ENCODE measurements at places on chromosomes 11 and 22.

DNA sequence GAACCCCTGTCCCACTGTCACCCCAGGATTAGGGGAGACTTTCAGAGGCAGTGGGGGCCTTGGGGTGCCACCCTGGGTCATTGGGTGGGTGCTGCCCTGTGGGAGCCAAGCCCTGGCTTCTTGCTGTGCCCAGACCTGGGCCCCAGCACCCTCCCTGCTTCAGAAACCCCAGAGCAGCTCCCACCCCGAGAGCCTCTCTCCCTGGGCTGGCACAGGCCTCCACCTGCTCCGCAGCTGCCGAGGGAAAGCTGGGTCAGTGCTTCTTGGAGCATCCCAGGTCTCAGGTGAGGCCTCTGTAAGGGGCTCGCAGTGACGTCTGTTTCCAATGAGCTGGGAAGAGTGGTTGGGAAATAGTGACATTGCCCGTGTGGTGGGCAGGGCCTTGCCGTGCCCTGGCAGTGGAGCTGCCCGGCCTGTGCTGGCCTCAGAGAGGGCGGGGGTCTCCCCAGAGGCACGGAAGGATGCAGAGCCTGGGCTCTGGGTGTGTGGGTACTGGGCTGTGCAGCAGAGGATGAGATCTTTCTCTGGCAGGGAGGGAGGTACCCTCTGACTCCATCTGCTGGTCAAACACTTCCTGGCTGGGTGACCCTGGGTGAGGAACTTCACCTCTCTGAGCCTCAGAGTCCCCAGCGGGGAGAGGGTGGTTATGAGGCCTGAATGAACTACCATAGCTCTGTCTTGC is 23.0 kb downstream of the C22orf23 start:
- H3K4me1 ChIP-seq: peaks cover 4% of the 10 kb centered on the region
- H3K4me3 ChIP-seq: no peak overlapping the region
- ATAC-seq: no peak
- H3K27me3 ChIP-seq: no peaks in the 10 kb centered on the region
- no peak overlapping the region for H3K27ac ChIP-seq

GRCh38 chr11:125295931-125296330 is 131.4 kb downstream of the PKNOX2 start:
- no peaks in the 10 kb centered on the region for H3K36me3 ChIP-seq
- ATAC-seq: no peak
- H3K27ac ChIP-seq: no peak overlapping the region
- H3K4me1 ChIP-seq: no peaks in the 10 kb centered on the region
- no peak overlapping the region for H3K4me3 ChIP-seq

DNA sequence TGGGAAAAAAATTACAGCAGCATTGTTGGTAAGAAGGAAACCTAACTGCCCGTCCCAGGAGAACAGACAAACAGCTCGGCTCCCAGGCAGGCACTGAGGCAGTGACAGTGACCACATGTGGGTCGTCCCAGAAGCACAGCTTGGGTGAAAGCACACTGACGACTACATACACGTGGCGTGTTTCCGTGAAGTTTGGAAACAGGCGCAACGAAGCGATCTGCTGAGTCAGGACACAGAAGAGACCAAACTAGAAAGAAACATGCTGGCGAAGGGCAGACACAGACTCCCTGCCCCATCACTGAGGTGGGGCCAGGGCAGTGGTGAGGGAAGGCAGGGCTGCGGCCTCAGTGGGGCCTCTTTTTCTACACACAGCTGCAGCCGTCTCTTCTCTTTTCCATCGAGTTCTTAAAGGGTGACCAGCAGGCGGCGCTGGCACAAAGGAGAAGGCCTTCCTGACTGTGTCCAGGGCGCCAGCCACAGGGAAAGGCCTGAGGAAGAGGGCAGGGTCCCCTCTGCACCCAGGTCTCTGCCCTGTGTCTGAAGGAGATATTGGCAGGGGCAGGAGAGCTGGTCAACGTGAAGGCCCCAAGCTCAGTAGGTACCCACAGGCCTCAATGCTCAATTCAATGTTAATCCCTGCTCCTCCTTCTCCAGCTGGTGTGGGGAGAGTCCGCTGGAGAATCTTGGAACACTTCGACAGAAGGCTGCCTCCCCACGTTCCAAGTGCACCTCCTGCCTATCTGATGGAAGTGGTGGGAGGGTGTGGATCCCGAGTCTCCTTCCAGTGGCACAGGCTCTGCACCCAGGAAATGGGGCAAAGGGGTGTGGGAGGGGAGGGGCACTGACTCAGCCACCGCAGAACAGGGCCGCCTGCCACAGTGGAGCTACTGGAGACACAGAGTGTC is 19.9 kb downstream of the CARS1 start:
- H3K4me1 ChIP-seq: peaks cover 10% of the 10 kb centered on the region
- H3K27me3 ChIP-seq: no peaks in the 10 kb centered on the region
- ATAC-seq: peak; percentile 97
- peak overlapping the region; percentile 6 for H3K27ac ChIP-seq
- peak overlapping the region; percentile 30 for H3K4me3 ChIP-seq

GRCh38 chr11:70473873-70474690 is 75.8 kb downstream of the CTTN start:
- H3K27me3 ChIP-seq: peaks cover 5% of the 10 kb centered on the region
- H3K4me1 ChIP-seq: peaks cover 3% of the 10 kb centered on the region
- no peak overlapping the region for H3K4me3 ChIP-seq
- H3K27ac ChIP-seq: no peak overlapping the region

- no peak overlapping the region for H3K4me3 ChIP-seq
- H3K4me1 ChIP-seq: no peaks in the 10 kb centered on the region
- H3K36me3 ChIP-seq: no peaks in the 10 kb centered on the region
- no peak overlapping the region for H3K27ac ChIP-seq
- no peak for ATAC-seq
- H3K27me3 ChIP-seq: no peaks in the 10 kb centered on the region
Measured at GRCh38 chr22:32352681-32353080, 5.0 kb upstream of the RFPL3 start.

- H3K36me3 ChIP-seq: no peaks in the 10 kb centered on the region
- no peaks in the 10 kb centered on the region for H3K4me1 ChIP-seq
- H3K27ac ChIP-seq: no peak overlapping the region
- no peaks in the 10 kb centered on the region for H3K27me3 ChIP-seq
Measured at GRCh38 chr11:96748639-96749370, 359.0 kb downstream of the JRKL start.

- ATAC-seq: no peak
- H3K4me3 ChIP-seq: no peak overlapping the region
- no peaks in the 10 kb centered on the region for H3K27me3 ChIP-seq
- peaks cover 5% of the 10 kb centered on the region for H3K36me3 ChIP-seq
Measured at GRCh38 chr22:20076627-20077172, 3.3 kb upstream of the DGCR8 start.

DNA sequence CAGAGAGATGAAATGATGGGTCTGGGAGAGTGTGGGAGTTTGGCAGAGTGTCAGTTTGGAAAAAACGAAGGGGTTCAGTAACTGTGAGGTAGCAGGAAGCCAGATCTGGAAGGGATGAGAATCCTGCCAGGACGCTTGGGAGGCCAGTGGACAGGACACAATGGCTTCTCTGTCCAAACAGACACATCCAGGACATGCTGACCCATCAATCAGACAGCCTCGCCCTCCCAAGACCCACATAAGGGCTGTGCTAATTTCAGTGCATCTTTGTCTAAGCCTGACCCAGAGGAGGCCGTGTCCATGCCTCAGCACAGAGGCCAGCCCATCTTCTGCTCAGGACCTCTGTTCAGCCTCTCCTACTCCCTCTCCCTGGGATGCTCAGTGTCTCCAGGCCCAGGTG is 576.5 kb upstream of the B3GAT1 start:
- no peaks in the 10 kb centered on the region for H3K36me3 ChIP-seq
- H3K4me3 ChIP-seq: no peak overlapping the region
- ATAC-seq: no peak
- peaks cover 33% of the 10 kb centered on the region for H3K27me3 ChIP-seq
- peaks cover 7% of the 10 kb centered on the region for H3K4me1 ChIP-seq

GRCh38 chr11:120222916-120223315 is 12.1 kb downstream of the OAF start:
- H3K27ac ChIP-seq: no peak overlapping the region
- H3K4me3 ChIP-seq: no peak overlapping the region
- H3K4me1 ChIP-seq: no peaks in the 10 kb centered on the region

DNA sequence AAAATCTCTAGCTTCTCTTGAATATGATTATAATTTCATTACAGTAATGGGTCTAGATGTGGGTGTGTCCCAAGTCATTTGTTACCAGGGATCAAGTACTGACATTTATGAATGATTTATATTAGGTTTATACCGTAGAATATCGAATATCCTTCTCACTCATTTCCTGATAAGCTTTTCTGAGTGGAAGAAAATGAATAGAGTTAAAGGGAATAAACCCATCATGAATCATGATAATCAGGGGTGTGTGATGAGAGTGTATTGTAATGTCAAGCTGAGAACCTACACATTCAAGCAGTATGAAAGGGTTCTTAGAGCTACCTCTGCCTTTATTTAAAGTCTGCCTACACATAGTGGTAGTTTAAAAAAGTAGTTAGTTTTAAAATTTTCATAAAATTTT is 17.3 kb downstream of the MED17 start:
- H3K27me3 ChIP-seq: no peaks in the 10 kb centered on the region
- H3K27ac ChIP-seq: peak overlapping the region; percentile 30
- H3K4me3 ChIP-seq: no peak overlapping the region
- peaks cover 100% of the 10 kb centered on the region for H3K36me3 ChIP-seq

DNA sequence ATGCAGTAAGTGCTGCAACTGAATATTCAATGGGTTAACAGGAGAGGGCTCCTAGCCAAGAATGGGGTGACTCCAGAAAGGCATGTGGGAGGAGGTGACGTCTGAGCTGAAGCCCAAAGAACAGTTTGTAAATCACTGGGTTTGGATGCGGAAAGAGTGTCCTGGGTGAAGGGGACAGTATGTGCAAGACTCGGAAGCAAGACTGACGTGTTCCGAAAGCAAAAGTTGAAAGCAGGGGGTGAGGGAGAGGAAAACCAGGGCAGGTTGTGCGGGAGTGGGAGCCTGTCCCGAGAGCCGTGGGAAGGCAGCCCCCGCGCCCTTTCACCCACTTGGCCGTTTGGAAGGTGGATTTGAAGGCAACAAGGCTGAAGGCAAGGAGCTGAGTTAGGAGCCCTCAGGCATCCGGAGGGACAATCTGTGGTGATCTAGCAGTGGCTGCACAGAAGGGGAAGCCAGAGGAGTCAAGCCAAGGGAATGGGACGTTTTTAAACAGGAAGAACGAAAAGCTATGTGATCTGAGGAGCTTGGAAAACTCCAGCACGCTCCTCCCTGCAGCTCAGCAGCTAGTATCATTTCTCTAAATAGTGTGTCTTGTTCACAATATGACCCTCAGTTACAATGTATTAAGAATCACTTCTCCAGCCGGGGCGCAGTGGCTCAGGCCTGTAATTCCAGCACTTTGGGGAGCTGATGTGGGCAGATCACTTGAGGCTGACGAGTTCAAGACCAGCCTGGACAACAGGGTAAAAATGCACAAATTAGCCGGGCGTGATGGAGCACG is 7.7 kb downstream of the SLC25A18 start:
- H3K27ac ChIP-seq: no peak overlapping the region
- H3K27me3 ChIP-seq: peaks cover 10% of the 10 kb centered on the region
- no peak overlapping the region for H3K4me3 ChIP-seq
- no peaks in the 10 kb centered on the region for H3K4me1 ChIP-seq
- no peak for ATAC-seq

DNA sequence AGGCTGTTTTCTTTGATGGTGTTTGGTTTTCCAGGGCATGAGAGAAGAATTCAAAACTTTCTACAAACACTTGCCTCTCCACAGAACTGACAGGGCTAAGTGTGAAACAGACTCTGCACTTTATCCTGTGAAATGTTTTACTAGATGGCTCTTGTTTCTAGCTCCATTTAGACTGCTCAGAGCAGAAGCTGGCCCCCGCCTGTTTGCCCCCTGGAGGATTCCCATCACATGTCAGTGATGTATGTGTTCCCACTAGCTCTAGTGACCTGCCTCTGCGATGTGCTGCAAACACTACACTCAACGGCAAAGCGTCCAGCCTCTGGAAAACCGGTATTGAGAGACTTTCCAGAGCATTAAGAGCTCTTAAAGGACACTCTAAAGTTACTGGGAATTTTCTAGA is 41.4 kb upstream of the PCF11 start:
- peak overlapping the region; percentile 25 for H3K4me3 ChIP-seq
- peaks cover 3% of the 10 kb centered on the region for H3K27me3 ChIP-seq
- no peak for ATAC-seq

- no peak overlapping the region for H3K4me3 ChIP-seq
- H3K36me3 ChIP-seq: no peaks in the 10 kb centered on the region
- no peak for ATAC-seq
- H3K27me3 ChIP-seq: peaks cover 22% of the 10 kb centered on the region
- no peak overlapping the region for H3K27ac ChIP-seq
Measured at GRCh38 chr11:125075242-125075625, 12.1 kb downstream of the SLC37A2 start.

DNA sequence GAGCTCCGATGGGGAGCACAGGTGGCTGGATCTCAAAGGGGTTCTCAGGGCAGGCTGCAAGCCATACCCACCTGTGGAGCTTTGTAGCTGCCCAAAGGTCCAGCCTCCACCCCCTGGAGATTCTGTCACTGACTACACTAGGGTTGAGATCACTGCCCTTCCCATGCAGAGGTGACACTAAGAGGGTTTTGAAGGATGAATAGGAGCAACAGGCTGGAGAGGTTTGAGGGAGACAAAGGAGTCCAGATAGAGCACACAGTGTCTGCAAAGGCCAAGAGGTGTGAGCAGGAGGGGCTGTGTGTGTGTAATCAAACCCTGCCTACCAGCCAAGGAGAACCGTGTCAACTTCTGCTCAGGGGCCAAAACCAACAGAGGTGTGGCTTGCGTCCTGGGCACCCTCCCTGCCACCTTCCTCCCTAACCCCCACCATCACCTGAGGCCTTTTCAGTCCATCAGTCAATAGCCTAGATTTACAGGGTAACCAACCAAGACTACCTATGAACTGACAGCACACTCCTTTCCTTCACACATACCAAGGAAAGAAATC is 43.0 kb upstream of the WNT11 start:
- H3K27me3 ChIP-seq: peaks cover 10% of the 10 kb centered on the region
- H3K27ac ChIP-seq: no peak overlapping the region
- ATAC-seq: no peak
- H3K4me3 ChIP-seq: no peak overlapping the region
- H3K4me1 ChIP-seq: no peaks in the 10 kb centered on the region
- H3K36me3 ChIP-seq: no peaks in the 10 kb centered on the region

DNA sequence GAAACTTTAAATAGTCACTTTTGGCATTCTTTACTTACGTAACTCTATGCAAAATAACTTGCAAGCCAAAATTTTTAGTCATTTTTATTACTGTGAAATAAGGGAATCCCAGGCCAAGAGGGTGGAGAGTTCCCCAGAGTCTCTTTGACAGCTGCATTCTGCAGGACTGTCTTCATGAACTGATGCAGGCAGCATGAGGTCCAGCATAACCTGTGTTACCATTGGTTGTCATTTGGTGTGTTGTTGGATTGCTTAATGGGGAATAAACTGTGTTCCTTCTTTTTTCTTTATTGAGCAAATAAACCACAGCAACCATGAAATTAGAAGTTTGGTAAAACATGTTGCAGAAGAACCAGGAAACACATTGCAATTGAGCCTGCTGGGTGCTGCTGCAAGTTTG is 24.6 kb downstream of the MMP27 start:
- no peak overlapping the region for H3K27ac ChIP-seq
- H3K4me1 ChIP-seq: no peaks in the 10 kb centered on the region
- no peak overlapping the region for H3K4me3 ChIP-seq
- ATAC-seq: no peak

Measured in activated T-helper 17 cell treated with anti-CD3 and anti-CD28 coated beads, Interleukin-2, amount 50 U/mL, for 72 hours (primary cell).